ENCODE measurements at places on chromosomes 7 and 10.

GRCh38 chr10:45380903-45381620, 7.0 kb downstream of the ALOX5 start:
- no peak for DNase-seq

GRCh38 chr10:44339218-44339617, 45.7 kb downstream of the CXCL12 start:
- no peak for DNase-seq

DNA sequence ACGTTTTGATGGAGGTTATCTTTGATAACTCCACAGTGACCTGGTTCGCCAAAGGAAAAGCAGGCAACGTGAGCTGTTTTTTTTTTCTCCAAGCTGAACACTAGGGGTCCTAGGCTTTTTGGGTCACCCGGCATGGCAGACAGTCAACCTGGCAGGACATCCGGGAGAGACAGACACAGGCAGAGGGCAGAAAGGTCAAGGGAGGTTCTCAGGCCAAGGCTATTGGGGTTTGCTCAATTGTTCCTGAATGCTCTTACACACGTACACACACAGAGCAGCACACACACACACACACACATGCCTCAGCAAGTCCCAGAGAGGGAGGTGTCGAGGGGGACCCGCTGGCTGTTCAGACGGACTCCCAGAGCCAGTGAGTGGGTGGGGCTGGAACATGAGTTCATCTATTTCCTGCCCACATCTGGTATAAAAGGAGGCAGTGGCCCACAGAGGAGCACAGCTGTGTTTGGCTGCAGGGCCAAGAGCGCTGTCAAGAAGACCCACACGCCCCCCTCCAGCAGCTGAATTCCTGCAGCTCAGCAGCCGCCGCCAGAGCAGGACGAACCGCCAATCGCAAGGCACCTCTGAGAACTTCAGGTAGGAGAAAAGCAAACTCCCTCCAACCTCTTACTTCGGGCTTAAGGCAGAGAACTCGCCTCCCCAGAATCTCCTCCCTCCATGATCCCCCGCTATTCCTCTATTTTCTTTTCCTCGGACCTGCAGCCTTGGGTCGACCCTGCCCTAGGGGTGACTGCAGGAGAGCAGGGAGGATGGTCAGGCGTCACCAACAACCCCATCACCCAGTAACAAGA, at the start of gene SERPINE1:
Gene SERPINE1 (plus strand): TSS at position 454 of the 809 bp plus-strand sequence. CDS start 1,290 bp downstream, outside the sequence.
- DNase-seq = peak; percentile 49

DNA sequence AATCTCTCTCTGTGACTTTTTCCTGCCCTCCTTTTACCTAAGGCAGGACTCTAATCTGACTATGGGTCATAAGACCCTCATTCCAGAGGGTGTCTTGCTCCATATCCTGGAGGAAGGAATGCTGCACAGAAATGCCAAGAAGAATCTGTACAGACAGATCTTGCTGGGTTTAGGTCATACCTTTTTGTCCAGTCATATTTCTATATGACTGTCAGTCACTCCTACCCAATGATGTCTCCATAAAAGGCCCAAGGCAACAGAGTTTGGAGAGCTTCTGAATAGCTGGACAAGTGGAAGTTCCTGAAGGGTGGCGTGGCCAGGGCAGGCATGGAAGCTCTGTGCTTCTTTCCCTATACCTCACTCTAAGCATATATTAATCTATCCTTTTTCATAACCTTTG, 47.5 kb downstream of the FEZF1 start:
- DNase-seq = no peak

- DNase-seq = peak; percentile 79
These were observed 253.5 kb downstream of the ABCA13 start for GRCh38 chr7:48424731-48425130.

GRCh38 chr7:48875045-48875916, 49.1 kb upstream of the CDC14C start:
- peak; percentile 88 for DNase-seq

DNA sequence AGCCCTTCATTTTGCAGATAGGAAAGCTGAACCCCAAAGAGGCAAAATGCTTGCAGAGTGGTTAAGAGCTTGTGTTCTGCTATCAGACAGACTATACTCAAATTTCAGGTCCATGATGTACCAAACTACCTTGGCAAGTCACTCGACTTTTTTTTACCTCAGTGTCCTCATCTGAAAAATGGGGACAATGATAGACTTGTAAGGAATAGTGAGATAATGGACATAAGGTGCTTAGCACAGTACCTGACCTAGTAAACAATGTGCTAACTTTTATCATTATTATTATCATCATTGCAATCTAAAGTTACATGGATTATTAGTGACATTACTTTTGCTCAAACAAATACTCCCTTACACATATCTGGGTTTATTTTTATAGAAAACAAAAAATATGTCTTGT, 79.4 kb upstream of the ARID5B start:
- DNase-seq = no peak

GRCh38 chr10:99647601-99648151, 11.6 kb upstream of the ENTPD7 start:
- DNase-seq = no peak

DNA sequence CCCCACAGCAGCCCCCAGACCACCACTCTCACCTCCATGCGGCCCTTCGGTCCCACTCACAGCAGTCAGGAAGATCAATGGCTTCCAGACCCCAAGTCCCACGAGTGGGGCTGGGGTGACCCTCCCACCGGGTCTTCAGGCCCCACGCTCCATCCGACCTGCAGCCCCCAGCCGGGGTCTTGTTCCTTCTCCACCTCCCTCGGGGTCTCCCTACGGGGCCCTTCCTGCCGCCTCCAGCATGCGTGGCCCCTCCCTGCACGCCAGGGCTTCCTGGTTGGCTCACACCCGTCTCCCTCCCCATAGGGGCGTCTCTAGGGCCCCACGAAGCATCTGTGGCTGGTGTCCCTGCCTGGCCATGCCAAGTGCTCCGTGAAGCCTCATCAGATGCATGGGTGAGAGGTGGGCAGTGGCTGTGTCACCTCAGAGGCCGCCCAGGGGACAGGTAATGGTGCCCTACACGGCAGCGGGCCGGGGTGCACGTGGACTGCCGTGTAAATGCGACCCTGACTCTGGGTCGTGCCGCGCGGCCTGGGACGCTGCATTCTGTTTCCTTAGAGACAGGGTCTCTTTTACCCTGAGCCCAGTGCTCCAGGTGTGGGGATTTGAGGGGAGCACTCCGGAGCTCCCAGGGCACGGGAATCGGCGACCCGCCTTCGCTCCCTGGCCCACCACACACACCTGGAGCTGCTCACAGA, 19.9 kb downstream of the ADAP1 start:
- DNase-seq = no peak

DNA sequence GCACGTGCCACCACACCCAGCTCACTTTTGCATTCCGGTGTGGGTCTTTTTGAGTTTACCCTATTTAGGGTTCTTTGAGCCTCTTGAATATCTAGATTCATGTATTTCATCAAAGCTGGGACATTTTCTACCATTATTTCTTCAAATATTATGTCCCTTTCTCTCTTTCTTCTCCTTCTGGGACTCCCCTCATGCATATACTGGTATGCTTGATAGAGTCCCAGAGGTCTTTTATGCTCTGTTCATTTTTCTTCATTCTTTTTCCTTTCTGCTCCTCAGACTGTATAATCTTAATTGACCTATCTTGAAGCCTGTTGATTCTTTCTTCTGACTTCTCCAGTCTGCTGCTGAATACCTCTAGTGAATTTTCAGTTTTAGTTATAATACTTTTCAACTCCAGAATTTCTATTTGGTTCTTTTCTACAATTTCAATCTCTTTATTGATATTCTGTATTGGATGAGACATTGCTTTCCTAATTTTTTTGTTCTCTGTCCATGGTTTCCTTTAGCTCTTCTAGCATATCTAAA, 9.1 kb upstream of the WAC start:
- no peak for DNase-seq

DNA sequence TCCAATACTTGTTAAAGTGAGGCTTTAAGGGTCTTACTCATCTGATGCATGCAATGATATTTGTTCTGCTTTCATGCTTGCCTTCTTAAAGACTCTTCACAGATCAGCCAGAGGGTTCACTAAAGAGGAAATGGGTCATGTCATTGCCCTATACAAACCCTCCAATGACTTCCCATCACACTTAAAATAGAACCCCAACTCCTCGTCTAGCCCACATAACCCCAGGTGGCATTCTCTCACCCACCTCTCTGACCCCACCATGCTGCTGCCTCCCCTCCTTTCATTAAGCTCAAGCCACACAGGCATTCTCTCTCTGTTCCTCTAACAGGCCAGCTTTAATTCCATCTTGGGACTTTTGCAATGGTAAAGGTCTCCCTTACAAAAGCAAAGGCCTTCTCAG, 253.6 kb downstream of the GRID1 start:
- no peak for DNase-seq

All from DMS53 (cell line).